ENCODE measurements at places on chromosomes 5 and 9.

GRCh38 chr5:64108674-64109073 lies 57.0 kb upstream of the RNF180 start:
- DNase-seq = no peak

GRCh38 chr9:76374783-76375559 lies 19.3 kb downstream of the RFK start:
- DNase-seq = no peak

DNA sequence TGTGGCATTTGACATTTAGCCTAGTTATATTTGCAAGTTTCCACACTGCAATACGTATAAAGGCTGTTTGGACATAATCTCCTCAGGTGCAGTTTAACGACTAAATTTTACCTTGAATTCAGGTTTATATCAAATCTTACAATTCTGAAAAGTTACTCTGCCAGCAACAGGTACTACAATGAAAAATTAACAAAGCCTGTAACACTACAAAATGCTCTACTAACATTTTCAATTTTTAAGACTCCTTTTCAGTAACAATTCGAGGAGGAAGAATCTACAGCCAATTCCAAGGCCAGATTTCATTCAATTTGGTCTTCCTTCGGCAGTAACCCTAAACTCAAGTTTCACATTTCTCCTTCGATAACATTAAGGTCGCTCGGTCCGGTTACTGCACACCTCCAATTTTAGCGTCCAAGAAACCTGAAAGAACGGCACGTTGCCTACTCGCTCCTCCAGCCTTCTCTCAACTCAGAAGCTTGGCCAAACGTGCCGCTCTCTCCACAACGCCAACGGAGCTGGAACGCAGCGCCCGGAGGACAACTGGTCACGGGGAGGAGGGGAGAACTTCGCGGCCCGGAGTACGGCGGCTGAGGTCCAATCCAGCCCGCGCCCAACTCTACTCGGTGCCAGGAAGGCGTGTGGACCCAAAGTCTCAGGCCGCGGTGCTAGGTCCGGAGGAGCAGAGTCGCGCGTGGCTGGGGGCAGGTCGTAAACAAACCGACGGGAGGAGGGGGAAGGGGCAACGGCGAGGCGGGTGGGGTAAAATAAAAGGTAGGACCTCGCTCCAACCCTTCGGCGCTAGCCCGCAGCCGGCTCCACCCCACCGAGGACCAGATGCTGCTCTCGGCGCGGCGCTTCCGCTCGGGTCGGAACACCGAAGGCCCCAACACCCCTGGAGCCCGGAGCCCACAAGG lies 681 bp downstream of the FNIP1 start:
- DNase-seq = peak; percentile 80

GRCh38 chr9:30507166-30507565 lies 1877.3 kb upstream of the ACO1 start:
- no peak for DNase-seq

DNA sequence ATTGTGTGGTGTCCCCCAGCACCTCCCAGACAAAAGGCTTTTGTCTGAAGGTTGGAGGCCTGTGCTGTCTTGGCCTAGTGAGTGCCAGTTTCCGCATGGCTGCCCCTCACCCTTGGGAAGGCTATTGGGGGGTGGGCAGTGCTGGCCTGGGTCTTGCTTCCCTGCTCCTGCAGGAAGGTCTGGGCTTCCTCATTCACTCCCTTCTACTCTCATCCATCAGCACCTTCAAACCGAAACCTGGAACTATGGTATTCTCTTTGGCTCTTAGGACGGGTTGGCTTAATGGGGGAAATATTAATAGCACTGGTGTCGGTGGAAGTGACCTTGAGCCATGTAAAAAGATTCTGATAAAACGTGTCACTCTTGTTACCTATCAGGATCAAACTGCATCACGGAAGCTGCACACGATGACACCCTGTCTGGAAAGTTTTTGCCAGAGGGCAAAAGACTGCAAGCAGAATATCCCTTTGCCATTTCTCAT lies 34.0 kb upstream of the GLRX start:
- no peak for DNase-seq

DNA sequence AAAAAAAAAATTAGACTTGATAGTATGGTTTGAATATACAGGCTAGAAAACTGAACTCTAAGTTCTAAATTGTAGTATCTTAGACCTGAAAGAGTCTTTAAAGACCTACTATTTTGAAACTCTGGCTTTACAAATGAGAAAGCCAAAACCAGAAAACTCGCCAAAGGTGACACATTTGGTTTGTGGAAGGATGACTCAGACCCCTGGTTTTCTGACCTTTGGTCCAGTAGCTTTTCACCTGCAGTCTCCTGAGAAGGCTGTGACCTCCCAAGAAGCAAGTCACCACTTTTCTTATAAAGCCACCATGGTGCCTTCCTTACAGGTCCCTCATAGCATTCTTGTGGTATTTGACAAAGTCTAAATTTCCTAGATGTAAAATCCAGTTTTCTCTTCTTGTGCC lies 102.1 kb upstream of the CEP78 start:
- no peak for DNase-seq

GRCh38 chr5:172909931-172910502 lies 49.2 kb upstream of the RPL26L1 start:
- no peak for DNase-seq

DNA sequence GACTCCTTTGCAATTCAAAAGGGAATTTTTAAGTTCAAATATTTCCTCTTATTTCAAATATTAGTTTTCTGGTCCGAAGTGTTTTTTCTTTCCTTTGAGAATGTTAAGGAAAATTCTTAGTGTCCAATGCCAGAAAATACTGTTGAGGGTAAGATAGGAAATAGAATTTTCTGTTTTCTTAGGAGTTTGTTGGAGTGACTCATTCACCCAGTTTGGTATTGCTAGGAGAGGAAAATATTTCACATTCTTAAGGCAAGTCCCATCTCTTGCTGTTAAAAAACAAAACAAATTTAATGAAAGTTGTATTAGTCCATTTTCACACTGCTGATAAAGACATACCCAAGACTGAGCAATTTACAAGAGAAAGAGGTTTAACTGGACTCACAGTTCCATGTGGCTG lies 349.2 kb upstream of the ADAMTSL1 start:
- no peak for DNase-seq

- DNase-seq = no peak
Observed at GRCh38 chr5:178990491-178990890, 4.6 kb downstream of the GRM6 start.

DNA sequence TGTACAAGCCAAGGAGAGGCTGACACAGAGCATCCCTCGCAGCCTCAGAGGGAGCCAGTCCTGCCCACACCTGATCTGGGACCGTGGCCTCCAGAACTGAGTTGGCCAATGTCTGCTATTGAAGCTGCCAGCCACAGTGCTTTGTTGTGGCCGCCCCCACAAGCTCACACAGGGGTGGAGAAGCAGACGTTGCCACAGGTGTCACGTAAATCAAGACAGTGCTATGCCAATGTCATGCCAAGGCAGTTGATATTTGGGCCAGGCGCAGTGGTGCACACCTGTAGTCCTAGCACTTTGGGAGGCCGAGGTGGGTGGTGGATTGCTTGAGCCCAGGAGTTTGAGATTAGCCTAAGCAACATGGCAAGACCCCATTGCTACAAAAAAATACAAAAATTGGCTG lies 17.3 kb upstream of the TERT start:
- no peak for DNase-seq

GRCh38 chr5:139190125-139190524 lies 8.0 kb downstream of the SIL1 start:
- no peak for DNase-seq

GRCh38 chr5:56069652-56070226 lies 75.0 kb upstream of the IL6ST start:
- DNase-seq = no peak

GRCh38 chr5:118791926-118792734 lies 196.2 kb downstream of the DTWD2 start:
- DNase-seq = peak; percentile 3

DNA sequence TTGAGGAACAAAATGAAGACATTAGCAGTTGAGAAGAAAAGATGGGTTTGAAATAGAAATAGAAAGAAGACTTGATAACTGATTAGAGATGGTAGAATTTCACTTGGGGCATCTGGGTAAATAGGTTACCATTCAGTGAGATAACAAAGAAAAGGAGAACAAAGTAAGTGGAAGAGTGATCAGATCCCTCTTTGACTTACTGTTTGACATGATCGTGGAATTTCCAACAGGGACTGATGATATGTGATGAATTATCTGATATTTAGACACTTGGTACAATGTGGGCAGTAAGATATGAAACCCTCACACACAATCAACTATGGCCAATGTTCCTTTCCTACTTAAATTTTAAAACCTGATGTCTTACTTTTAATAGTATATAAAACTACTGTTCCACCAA lies 70.1 kb upstream of the STARD4 start:
- no peak for DNase-seq

GRCh38 chr5:116378777-116379121 lies 195.9 kb downstream of the SEMA6A start:
- DNase-seq = no peak

DNA sequence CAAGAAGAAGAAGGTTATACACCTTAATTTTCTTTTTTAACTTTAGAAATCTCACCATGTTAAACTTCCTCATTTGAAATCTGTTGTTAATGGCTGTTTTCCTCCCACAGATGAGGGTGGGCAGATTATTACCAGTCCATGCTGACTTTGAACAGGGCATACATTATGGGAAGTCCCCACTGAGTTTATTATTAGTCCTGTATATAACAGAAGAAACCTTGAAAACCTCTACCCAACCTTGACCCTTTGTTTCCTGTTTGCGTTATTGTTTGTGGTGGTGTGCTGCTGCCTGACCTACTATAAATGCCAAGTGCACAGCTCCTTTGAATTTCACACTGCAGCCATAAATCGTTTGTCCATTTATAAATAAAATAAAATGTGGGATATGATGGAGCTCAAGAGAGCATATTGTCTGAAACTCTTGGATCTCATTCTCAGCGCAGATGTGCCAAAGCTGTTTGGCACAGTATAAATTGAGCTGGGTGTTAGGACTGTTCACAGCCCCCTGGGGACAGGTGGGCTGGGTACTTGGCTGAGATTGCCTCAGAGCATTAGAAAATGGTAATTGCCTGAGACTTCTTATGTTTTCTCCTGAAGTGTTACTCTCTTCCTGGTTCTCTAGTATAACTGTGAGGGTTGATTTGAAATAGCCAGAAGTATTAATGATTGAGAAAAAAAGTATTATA lies 139.6 kb downstream of the SPATA31D1 start:
- no peak for DNase-seq

DNA sequence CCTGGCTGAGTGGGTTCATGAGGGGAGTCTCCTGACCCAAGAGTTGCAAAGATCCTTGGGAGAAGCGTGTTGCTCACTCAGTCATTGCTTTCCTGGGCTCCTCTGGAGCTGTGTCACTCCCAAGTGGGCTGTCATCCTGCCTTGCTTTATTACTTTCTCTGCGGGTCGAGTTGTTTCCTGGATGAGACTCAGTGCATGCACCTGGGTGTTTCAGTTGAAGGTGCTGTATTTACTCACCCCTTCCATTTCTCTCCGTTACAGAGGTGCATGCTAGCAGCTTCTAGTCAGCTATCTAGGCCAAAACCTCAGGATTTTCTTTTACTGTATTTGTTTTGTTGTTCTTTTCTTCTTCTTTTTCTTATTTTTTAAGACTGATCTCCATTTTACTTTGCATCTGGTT lies 785.5 kb upstream of the EDIL3 start:
- DNase-seq = no peak

DNA sequence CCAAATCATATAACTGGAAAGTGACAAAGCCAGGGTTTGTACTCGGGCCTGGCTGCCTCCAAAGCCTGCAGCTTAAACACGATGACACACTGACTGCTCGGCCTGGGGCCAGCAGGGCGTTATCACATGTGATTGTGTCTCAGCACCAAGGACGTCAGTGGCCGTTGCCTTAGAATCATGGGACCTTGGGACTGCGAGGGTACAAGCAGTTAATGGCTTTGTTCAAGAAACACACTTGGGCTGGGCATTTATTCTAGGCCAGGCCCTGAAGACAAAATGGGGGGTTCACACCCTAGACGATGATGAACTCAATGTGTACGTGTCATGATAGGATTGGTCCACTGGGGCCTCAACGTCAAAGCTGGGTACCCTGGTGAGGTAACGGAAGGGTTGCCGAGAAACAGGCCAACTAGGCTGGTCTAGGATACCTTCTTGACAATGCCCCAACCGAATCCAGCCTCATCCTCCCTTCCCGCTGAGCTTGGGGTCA lies 13.0 kb downstream of the SH3PXD2B start:
- peak; percentile 77 for DNase-seq
